ENCODE measurements at places on chromosomes 3 and 15. TPM values are rescaled to one million over a fixed set of nuclear protein-coding genes. Genes with fewer than 3 reads are reported as not detected.

The PLA2G4D gene
- total RNA-seq = not detected

The MFSD1 gene
- 17.6 TPM for total RNA-seq

The GJD2 gene
- not detected for total RNA-seq

The CCDC9B gene
- total RNA-seq = 1.6 TPM

The CCDC80 gene
- not detected for total RNA-seq

The MME gene
- total RNA-seq = not detected

The GABRR3 gene
- not detected for total RNA-seq

The PARP15 gene
- 23.5 TPM for total RNA-seq

The FGF7 gene
- not detected for total RNA-seq

The DNAJA4 gene
- total RNA-seq = 57.1 TPM

The NAALADL2 gene
- total RNA-seq = not detected

The TGM4 gene
- total RNA-seq = not detected

Data from activated naive CD4-positive, alpha-beta T cell treated with anti-CD3 and anti-CD28 coated beads, Interleukin-2, amount 50 U/mL, for 72 hours (primary cell).